ENCODE measurements at places on chromosomes 16 and 17. TPM values are rescaled to one million over a fixed set of nuclear protein-coding genes. Genes with fewer than 3 reads are reported as not detected.

Gene TMEM204
- 35.6 TPM for total RNA-seq

Gene PPP4C
- 157 TPM for total RNA-seq

Gene SYNGR2
- 41.1 TPM for total RNA-seq

Gene PTGES3L
- total RNA-seq, result 0.37 TPM

Gene TP53TG3B
- not detected for total RNA-seq

Gene MMP28
- total RNA-seq, result not detected

Gene DNAH2
- not detected for total RNA-seq

Gene MGAT5B
- total RNA-seq, result not detected

Gene IQCK
- total RNA-seq, result 0.97 TPM
